ENCODE measurements at places on chromosomes 1 and 21.
A peak's percentile ranks its signal among the peaks of the same experiment; 100 is the strongest.

DNA sequence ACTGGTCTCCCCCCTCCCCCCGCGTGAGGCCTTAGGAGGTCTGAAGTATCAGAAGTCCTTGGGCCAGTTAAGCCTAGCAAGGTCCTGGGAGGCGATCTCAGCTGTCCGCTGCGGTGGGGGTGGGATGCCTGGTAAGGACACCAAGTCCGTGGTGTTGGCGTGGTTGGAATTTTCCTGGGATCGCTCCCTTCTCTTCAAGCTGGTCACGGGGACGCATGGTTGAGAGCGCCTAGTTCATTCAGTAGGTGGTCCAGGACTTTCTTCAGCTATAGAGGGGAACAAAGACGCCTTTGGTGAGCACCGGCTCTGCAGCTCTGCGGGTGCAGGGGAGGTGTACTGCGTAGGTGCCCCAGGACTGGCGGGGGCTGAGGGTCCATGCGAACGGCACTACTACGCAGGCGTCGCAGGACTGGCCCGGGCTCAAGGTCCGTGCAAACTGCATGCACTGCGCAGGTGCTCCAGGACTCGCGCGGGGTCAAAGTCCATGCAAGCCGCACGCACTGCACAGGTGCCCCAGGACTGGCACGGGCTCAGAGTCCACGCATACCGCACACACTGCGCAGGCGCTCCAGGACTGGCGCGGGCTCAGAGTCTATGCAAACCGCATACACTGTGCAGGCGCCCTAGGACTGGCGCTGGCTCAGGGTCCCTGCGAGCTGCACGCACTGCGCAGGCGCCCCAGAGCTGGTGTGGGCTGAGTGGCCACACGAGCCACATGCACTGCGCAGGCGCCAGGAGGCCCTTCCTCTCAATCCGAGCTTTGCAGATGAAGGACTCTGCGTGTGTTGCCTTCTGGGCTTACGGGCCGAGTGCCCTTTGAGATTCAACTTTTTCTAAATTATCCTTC, 36.6 kb upstream of the HMGN1 start:
- DNase-seq: no peak

DNA sequence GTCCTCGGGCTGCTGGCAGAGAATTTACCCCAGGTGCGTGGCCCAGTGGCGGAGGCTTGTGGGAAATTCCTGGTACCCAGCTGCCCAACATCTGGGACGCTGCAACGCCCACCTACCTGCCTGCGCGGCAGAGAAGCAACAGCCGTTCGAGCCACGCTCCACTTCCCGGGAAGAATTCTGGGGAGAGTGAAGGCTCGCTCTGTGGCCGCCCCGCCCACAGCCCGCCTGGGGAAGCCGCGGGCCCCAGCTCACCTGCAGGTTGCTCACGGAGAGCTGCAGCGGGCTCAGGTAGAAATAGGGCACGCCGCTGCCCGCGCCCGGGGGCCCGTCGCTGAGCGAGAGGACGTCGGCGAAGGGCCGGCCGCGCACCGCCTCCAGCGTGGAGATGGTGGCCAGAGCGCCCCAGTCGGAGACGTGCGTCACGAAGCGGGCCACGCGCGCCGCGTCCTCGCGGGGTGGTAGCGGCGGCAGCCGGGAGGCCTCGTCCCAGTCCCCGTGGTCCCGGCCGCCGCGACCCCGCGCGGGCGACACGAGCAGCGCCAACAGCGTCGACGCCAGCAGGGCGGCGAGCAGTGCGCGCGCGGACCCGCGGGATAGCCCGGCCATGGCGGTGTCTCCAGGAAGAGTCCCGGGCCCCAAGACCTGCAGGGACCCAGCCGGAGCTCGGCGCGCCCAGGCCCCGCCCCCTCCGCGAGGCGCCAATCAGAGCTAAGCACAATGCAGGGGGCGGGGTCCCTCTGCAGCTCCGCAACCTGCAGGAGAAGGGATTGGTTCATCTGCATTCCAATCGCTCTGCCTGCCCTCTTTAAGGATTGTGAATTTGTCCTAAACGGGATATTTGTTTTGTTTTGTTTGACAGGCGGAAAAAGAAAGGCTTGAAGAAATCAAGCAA, at the start of gene CREG1:
Gene CREG1 (minus strand): TSS at position 627 of the 892 bp plus-strand sequence.
- DNase-seq: peak; percentile 67

GRCh38 chr1:160206421-160207117, 1.4 kb downstream of the PEA15 start:
- no peak for DNase-seq

- DNase-seq: no peak
Observed at GRCh38 chr1:156448134-156448967, 52.2 kb downstream of the MEF2D start.

- DNase-seq: no peak
Observed at GRCh38 chr1:161706482-161707347, at the start of gene FCRLA. TSS of gene FCRLA (plus strand) at chr1:161707229. CDS start at chr1:161707265, 36 bp downstream.

DNA sequence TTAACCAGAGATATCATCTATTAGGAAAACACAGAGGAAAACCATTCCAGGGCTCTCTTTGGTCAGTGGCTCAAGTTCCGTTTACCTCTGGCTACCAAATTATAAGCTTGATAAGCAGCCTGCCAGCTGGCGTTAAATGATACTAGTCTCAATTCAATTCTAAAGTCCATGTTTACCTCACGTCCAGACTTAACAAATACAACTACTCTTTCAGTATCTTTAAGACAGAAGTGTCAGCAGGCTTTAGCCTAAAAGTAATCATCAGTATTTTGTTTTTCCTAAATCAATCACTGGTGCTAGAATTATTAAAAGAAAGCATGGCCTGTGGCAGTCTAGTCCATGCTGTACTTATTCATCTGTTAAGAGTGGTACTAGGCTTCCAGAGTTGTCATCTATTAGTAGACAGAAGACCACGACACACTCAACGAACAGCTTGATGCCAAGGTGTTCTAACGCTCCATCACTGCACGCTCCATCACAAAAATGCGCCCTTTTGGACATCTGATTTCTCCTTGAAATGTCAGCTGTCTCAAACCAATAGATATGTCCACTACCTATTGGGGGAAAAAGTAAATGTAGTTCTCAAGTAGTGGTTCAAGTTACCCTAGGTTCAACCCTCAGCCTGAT, 1.5 kb downstream of the IVNS1ABP start:
- DNase-seq: no peak

GRCh38 chr1:159146980-159147379, 24.4 kb upstream of the CADM3 start:
- DNase-seq: no peak

- DNase-seq: no peak
Observed at GRCh38 chr1:164518692-164519332, 40.2 kb upstream of the PBX1 start.

DNA sequence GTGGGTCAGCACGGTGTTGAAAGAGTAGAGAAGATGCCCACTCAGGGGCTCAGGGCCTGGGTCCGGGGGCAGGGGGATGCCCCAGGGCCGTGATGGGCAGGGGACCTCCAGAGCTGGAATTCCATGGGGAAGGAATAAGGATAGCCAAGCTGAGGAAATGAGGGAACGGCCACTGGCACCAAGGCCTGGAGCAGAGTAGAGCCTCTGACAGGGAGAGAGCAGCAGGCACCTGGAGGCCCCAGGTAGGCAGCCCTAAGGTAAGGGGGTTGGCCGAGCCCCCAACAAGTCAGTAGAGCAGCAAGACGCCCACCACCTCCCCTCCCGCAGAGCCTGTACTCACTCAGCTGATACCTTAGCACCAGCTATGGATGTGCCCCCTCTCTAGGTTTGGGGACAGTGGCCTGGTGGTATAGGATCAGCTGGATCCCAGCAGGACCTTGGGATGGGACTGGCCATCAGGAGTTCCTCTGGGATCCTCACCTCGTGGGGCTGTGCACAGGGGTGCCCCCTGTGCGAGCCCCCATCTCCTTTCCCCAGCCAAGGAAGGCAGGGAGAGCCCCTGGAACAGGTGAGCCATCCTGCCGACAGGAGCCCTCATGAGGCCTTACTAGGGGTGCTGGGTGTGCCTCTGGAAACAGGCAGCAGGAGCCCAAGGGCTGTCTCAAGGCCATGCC, 21.0 kb upstream of the ARF1 start:
- no peak for DNase-seq

GRCh38 chr21:35050348-35051286, 1.5 kb upstream of the RUNX1 start:
- DNase-seq: no peak

- DNase-seq: no peak
Observed at GRCh38 chr1:62281922-62282555, 37.2 kb downstream of the KANK4 start.

DNA sequence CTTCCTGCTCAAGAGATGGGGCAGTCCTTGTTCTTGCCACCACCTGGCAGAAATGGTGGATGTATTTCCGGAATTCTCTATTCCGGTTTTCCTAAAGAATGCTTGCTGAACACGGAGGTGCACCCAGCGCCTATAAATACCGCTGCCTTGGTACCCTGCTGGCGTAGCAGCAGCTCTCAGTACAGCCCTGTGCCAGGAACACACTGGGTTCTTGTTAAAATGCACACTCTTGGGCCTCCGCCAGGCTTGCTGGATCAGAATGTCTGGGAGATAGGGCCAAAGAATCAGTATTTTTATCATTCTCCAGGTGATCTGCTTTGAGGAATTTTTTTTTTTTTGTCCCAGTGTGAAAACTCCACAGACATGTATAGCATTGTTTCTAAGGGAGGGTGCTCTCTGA, 54.2 kb downstream of the IGSF5 start:
- no peak for DNase-seq

GRCh38 chr1:154423304-154423987, 18.3 kb downstream of the IL6R start:
- DNase-seq: no peak

DNA sequence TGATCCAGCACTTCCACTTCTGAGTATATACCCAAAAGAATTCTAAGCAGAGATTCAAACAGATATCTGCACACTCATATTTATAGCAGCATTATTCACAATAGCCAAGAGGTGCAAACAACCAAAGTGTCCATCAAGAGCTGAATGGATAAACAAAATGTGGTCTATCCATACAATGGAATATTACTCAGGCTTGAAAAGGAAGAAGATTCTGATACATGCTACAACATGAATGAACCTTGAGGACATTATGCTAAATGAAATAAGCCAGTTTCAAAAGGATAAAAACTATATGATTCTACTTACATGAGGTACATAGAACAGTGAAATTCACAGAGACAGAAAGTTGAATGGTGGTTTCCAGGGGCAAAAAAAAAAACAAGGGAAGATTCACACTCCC, 88.9 kb downstream of the CCDC185 start:
- DNase-seq: no peak

DNA sequence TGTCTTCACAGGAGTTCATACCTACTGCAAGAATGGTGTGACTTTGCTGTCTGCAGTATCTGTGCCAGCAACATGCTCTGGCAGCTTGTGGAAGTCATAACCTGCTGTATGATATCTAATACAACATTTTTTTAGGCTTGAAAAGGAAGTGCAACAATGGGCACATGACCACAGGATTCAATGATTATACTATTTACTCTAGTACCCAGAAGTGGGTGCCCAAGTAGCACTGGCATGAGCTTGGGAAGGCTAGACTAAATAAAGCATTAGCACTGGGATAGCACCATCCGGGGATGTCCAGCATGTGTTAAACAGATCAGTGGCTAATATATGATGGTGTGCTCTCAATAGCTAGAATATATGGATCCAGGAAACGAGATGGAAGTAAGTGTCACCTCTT, 98.6 kb upstream of the PDE4B start:
- DNase-seq: no peak

DNA sequence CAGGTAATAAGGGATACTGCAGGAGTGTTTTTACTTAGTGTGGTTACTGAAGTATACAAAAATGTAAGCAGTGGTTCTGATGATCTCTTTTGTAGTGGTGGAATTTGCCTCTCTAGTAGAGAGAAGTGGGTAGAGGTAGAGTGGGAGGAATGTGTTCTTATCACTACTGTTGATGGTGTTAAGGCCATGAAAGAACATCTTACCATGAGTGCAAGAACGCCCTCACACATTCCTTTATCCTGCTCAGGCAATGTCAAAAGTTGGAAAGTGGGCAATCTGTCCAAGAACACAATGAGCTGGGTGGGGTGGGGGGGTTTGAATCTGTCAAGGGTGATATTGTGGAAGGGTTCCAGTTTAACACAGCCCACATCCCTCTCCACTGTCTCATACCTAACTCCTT, 78.6 kb downstream of the TTLL7 start:
- DNase-seq: no peak

GRCh38 chr1:20974069-20974468, 187.0 kb upstream of the HP1BP3 start:
- no peak for DNase-seq

GRCh38 chr1:32876341-32877210, 5.9 kb upstream of the FNDC5 start:
- DNase-seq: peak; percentile 32

GRCh38 chr1:227131193-227131592, 187.1 kb downstream of the CDC42BPA start:
- no peak for DNase-seq

DNA sequence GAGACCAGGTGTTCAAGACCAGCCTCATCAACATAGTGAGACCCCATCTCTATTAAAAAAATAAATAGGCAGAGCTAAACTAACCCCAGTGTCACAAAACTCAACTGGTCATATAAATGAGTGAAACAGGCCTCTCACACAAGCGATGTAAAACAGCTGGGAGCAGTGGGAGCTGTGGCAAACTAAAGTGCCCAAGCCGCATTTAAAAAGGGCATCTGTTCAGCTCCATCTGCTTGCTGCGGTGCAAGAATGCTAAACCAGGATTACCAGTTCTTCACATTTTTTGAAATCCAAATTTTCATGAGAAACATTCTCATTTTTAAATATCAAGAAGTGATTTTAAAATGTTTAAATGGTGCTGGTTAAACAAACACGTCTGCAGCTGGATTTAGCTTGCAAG, 50.0 kb upstream of the WNT2B start:
- no peak for DNase-seq

- no peak for DNase-seq
Observed at GRCh38 chr1:214136324-214136919, 144.5 kb upstream of the SMYD2 start.

DNA sequence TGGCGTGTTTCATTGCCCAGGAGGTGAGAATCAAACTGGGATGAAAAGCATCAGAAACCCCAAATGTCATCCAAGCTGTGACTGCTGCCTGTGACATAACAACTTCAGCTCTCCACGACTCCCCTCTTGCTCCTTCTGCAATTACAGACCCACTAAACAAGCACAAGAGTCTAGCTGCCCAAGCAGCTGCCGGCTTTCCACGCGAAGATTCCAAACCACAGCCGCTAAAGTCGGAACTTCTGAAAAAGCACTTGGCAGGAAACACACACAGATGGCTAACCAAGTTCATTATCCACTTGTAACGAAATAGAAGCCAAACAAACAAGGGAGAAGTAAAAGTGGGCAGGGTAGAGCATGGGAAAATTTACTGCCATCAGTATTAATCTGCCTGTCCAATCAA, 198.1 kb downstream of the SLC35F3 start:
- no peak for DNase-seq

- no peak for DNase-seq
Observed at GRCh38 chr1:97084546-97084945, 363.0 kb downstream of the PTBP2 start.

Measured in stimulated activated CD8-positive, alpha-beta memory T cell treated with anti-CD3 and anti-CD28 coated beads, Interleukin-4, amount 100 ng/mL, for 4 hours (primary cell).